ENCODE measurements at places on chromosomes 1 and 21. TPM values are rescaled to one million over a fixed set of nuclear protein-coding genes. Genes with fewer than 3 reads are reported as not detected.

GRCh38 chr1:205172729-205173366 is 38.7 kb downstream of the DSTYK start:
- H3K4me3 ChIP-seq, result no peak overlapping the region
- H3K36me3 ChIP-seq, result peaks cover 8% of the 10 kb centered on the region
- no peak for DNase-seq
- peaks cover 11% of the 10 kb centered on the region for H3K4me1 ChIP-seq
- no peaks in the 10 kb centered on the region for H3K27me3 ChIP-seq

GRCh38 chr1:100440075-100440809 is 87.9 kb downstream of the CDC14A start:
- H3K4me1 ChIP-seq, result peaks cover 25% of the 10 kb centered on the region
- H3K27ac ChIP-seq, result peak overlapping the region; percentile 32
- no peak overlapping the region for H3K4me3 ChIP-seq
- no peaks in the 10 kb centered on the region for H3K36me3 ChIP-seq
- no peak for DNase-seq
- no peaks in the 10 kb centered on the region for H3K27me3 ChIP-seq

DNAI4 gene
- total RNA-seq, result 10.2 TPM

GRCh38 chr1:220680085-220680687 is 10.0 kb upstream of the C1orf115 start:
- H3K27me3 ChIP-seq, result no peaks in the 10 kb centered on the region
- H3K27ac ChIP-seq, result no peak overlapping the region
- H3K36me3 ChIP-seq, result no peaks in the 10 kb centered on the region
- no peaks in the 10 kb centered on the region for H3K4me1 ChIP-seq

- no peaks in the 10 kb centered on the region for H3K27me3 ChIP-seq
- H3K4me3 ChIP-seq, result no peak overlapping the region
- DNase-seq, result no peak
- no peaks in the 10 kb centered on the region for H3K36me3 ChIP-seq
- H3K4me1 ChIP-seq, result no peaks in the 10 kb centered on the region
Measured at GRCh38 chr1:208410409-208410808, 166.2 kb upstream of the PLXNA2 start.

GRCh38 chr21:14762734-14763694 is 216.9 kb upstream of the SAMSN1 start:
- H3K36me3 ChIP-seq, result no peaks in the 10 kb centered on the region
- DNase-seq, result no peak
- H3K4me3 ChIP-seq, result no peak overlapping the region
- peak overlapping the region; percentile 38 for H3K27ac ChIP-seq

IQCC gene
- total RNA-seq, result 1.2 TPM

- no peaks in the 10 kb centered on the region for H3K27me3 ChIP-seq
- H3K4me1 ChIP-seq, result peaks cover 25% of the 10 kb centered on the region
- H3K36me3 ChIP-seq, result peaks cover 25% of the 10 kb centered on the region
- H3K27ac ChIP-seq, result no peak overlapping the region
- DNase-seq, result no peak
Measured at GRCh38 chr1:156461781-156462647, 38.6 kb downstream of the MEF2D start.
